ENCODE measurements at places on chromosomes 2 and 18. TPM values are rescaled to one million over a fixed set of nuclear protein-coding genes. Genes with fewer than 3 reads are reported as not detected.

REG3A gene
- total RNA-seq = not detected

CSRNP3 gene
- not detected for total RNA-seq

UGT1A3 gene
- total RNA-seq = not detected

- DNase-seq = no peak
- H3K4me3 ChIP-seq = no peak overlapping the region
- H3K27ac ChIP-seq = no peak overlapping the region
- H3K36me3 ChIP-seq = no peaks in the 10 kb centered on the region
- no peaks in the 10 kb centered on the region for H3K4me1 ChIP-seq
- no peaks in the 10 kb centered on the region for H3K27me3 ChIP-seq
Measured at GRCh38 chr2:16813593-16813992, 148.0 kb upstream of the CYRIA start.

GRCh38 chr18:38025433-38026038 lies 459.9 kb upstream of the CELF4 start:
- no peak overlapping the region for H3K27ac ChIP-seq
- H3K4me1 ChIP-seq = no peaks in the 10 kb centered on the region
- no peaks in the 10 kb centered on the region for H3K36me3 ChIP-seq
- no peak for DNase-seq
- no peaks in the 10 kb centered on the region for H3K27me3 ChIP-seq
- no peak overlapping the region for H3K4me3 ChIP-seq

GRCh38 chr2:156540706-156541105 lies 104.5 kb downstream of the GPD2 start:
- no peak for DNase-seq
- no peak overlapping the region for H3K4me3 ChIP-seq
- H3K27me3 ChIP-seq = no peaks in the 10 kb centered on the region
- H3K27ac ChIP-seq = peak overlapping the region; percentile 56

GRCh38 chr2:13572466-13572865 lies 855.7 kb downstream of the TRIB2 start:
- no peaks in the 10 kb centered on the region for H3K36me3 ChIP-seq
- H3K27ac ChIP-seq = no peak overlapping the region
- H3K4me1 ChIP-seq = no peaks in the 10 kb centered on the region
- no peak overlapping the region for H3K4me3 ChIP-seq
- no peaks in the 10 kb centered on the region for H3K27me3 ChIP-seq
- no peak for DNase-seq
